ENCODE measurements at places on chromosomes 12 and 14.

GRCh38 chr12:133217219-133217618 is 18.5 kb downstream of the ANHX start:
- no peak for DNase-seq

- DNase-seq: no peak
Observed at GRCh38 chr12:129258781-129259318, 405.6 kb downstream of the GLT1D1 start.

DNA sequence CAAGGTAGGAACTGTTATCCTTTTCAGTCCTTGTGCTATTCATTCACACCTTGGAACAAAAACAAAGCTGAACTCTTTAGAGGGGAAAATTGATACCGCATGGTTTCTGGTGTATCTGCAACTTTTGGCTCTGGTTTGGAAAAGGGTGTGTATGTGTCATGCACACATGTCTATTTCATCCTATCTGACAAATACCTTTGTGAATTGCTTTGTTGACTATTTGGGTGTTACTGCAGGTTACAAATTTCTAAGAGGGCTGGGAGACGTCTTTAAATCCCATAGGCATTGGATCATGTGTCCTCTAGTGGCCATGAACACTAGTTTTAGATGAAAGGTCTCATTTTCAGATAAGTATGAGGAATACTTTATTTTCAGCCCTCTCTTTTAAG is 59.9 kb upstream of the IFNG-AS1 start:
- DNase-seq: no peak

GRCh38 chr14:73633116-73634010 is 11.4 kb upstream of the DNAL1 start:
- DNase-seq: peak; percentile 44

DNA sequence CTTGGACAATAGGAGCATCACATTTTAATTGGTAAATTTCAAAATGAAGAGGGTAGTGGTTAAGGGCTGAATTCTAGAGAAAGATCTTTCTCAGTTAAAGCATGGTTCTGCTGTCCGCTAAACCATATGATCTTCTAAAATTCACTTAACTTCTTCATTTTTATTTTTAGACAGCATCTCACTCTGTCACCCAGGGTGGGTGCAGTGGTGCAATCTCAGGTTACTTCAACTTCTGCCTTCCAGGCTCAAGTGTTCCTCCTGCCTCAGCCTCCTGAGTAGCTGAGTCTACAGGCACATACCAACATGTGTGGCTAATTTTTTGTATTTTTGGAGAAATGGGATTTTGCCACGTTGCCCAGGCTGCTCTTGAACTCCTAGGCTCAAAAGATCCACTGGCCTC is 226.7 kb upstream of the ABCD2 start:
- no peak for DNase-seq

GRCh38 chr14:97095269-97095668 is 298.1 kb downstream of the VRK1 start:
- DNase-seq: no peak

GRCh38 chr12:82414926-82415325 is 56.6 kb downstream of the METTL25 start:
- DNase-seq: no peak

- DNase-seq: no peak
Observed at GRCh38 chr14:53847881-53848280, 108.7 kb downstream of the BMP4 start.

- no peak for DNase-seq
Observed at GRCh38 chr14:85873006-85873405, 343.1 kb downstream of the FLRT2 start.

GRCh38 chr12:20154052-20154451 is 214.3 kb upstream of the PDE3A start:
- no peak for DNase-seq
